IMR-90 (cell line): ENCODE measurements at places on chromosomes 2 and 18. TPM values are rescaled to one million over a fixed set of nuclear protein-coding genes. Genes with fewer than 3 reads are reported as not detected.

DNA sequence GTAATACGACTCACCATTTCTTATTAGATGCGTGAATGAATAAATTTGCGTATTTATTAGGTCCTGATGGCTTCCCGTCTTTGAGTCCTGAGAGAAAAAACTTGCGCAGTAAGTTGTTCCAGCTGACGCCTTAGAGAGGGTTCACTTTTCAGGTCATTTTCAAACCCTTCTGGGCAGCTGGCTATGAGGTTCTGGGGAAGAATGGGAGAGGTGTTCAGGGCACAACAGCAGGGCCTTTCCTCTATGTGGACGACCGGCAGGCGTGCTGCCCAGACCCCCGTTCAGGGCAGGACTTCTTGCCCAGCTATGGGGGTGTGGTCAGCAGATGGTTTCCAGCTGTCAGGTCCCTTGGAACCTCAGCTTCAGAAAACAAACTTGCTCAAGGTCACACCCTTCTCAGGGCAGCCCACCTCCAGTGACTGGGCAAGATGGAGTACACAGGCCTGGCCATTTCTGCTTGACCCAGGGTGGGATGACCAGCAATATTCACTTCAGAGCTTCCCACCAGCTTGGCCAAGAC, 61.1 kb upstream of the TNP1 start:
- H3K36me3 ChIP-seq = no peaks in the 10 kb centered on the region
- H3K4me3 ChIP-seq = no peak overlapping the region
- H3K27ac ChIP-seq = no peak overlapping the region
- H3K4me1 ChIP-seq = peaks cover 3% of the 10 kb centered on the region; the same call in 1 of the 2 replicates

GRCh38 chr2:200405599-200406298, 99.3 kb downstream of the SPATS2L start:
- H3K4me1 ChIP-seq = peaks cover 27% of the 10 kb centered on the region
- no peaks in the 10 kb centered on the region for H3K27me3 ChIP-seq
- H3K27ac ChIP-seq = peak overlapping the region; percentile 96

DNA sequence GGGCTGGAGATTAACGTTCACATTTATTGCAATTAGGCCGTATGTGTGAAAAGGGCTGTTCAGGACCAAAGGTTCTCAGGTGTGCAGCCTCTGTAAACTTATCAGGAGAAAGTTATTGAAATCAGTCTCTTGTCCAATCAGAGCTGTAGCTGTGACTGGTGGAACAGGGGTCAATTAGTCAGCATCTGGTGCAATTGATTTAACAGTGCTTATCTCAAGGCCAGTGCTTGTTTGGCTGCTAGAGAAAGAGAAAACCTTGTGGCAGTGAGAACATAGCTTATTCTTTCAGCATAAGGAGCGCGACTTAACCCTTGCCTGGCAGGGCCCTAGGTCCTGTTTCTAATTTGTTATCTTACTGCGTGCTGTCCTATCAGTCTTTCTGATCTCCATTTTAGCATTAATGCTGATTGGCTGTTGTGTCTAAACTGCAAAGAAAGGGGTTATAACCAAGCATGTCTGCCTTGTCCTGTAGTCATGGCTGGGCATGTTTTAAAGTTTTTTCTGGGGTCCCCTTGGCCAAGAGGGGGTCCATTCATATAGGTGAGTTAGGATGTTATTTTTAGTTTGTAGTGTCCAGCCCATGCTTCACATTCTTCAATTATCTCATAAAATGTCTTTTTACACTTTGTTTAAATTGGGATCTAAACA, 66.4 kb downstream of the CYB5A start:
- H3K36me3 ChIP-seq = no peaks in the 10 kb centered on the region
- DNase-seq = peak; percentile 22
- H3K27ac ChIP-seq = no peak overlapping the region
- H3K4me1 ChIP-seq = no peaks in the 10 kb centered on the region; the same call in 1 of the 2 replicates
- no peak overlapping the region for H3K4me3 ChIP-seq

DNA sequence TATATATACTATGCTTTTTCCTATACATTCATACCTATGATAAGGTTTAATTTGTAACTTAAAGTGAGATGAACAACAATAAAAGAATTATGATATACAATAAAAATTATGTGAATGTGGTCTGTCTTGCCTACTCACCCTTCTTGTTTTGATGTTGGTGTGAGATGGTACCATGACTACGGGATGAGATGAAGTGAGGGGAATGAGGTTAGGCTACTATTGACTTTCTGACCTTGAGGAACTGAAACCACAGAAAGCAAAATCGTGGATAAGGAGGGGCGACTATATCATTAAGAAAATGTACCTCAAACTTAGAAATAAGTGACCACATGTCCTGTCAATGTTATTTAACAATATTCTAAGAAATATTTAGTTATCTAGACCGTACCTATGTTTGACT, 103.9 kb upstream of the PPP1CB start:
- no peak overlapping the region for H3K4me3 ChIP-seq
- H3K4me1 ChIP-seq = peaks cover 13% of the 10 kb centered on the region
- no peaks in the 10 kb centered on the region for H3K36me3 ChIP-seq

The KCNE4 gene
- 6.6 and 8.3 TPM in 2 replicates for total RNA-seq

DNA sequence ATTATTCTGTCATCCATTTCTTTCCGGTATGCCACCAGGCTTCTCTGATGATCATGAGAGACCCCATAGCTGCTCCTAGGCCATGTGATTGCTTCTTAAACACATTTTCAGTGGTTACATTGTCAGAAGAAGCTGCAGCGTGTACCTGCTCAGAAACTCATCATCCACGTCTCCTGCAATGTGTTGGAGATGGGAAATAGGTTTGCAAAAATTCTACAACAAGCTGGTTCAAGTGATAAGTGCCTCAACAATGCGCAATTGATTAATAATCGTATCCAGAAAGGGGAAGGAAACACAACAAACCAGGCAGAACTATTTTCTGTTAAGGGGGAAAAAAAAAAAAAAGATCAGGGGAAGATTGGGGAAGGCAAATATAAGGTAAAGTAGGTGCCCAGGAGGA, 75.7 kb upstream of the THUMPD2 start:
- H3K4me1 ChIP-seq = peaks cover 3% of the 10 kb centered on the region; the same call in 1 of the 2 replicates
- DNase-seq = no peak
- H3K36me3 ChIP-seq = no peaks in the 10 kb centered on the region
- no peak overlapping the region for H3K27ac ChIP-seq

The SFT2D3 gene
- 2.5 and 3.9 TPM in 2 replicates for total RNA-seq

DNA sequence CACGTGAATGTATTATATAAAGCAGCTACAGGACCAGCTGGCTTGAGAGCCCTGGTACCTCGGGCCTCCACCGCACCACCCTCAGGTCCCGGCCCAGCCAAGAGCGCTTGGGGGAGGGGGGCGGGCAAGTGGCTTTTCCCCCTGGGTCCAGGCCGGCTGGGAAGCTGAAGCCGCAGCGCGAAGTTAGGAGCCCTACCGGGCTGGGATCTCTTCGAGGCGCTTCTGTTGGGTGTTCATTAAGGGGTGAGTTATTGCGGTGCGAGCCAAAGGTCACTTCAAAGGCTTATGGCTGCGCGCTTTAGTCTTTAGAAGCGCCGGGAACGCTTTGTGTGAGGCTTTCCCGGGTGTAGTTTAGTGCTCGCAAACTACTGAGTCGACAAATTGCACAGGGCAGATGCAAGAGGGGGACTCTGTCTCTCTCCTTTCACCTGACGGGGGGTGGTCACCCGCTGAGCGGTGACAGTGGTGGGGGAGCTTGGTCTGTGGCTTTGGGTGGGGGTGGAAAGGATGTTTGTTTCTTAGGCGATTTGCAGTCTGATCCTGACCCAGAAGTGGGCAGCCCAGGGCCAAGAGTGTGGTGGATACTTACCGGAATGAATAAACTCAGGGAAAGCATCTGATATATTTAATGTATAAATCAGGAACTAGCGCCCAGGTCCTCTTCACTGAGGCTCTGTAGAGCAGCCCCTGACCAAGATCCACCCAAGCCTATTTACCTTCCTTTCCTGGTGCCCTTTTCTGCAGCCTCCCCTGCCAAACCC, 6.0 kb downstream of the HOXD3 start:
- peaks cover 80% of the 10 kb centered on the region for H3K27me3 ChIP-seq
- no peaks in the 10 kb centered on the region for H3K4me1 ChIP-seq
- H3K36me3 ChIP-seq = no peaks in the 10 kb centered on the region
- no peak overlapping the region for H3K27ac ChIP-seq

DNA sequence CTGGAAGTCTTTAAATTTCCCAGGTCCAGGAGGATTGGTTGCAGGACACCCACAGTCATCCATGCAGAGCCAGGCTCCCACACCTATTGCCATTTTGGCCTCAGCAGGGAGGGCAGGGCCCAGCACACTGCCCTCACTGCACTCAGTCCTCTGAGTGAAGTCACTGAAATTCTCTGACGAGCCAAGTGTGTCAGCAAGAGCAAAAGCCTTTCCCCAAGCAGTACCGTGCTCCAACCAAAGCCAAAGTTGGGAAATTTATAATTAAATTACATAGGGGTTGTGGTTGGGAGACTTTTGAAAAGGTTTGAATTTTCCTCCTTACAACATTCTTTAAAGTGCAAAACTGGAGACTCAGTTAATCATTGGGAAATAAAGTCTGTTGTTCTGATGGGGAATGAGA, 98.5 kb upstream of the CD226 start:
- H3K4me3 ChIP-seq = no peak overlapping the region
- no peaks in the 10 kb centered on the region; the same call in 1 of the 2 replicates for H3K36me3 ChIP-seq
- H3K27ac ChIP-seq = peak overlapping the region; percentile 30
- H3K27me3 ChIP-seq = no peaks in the 10 kb centered on the region
- DNase-seq = no peak

The SERPINB11 gene
- total RNA-seq = 0.18 TPM in 1 of 2 replicates, not detected in the other

The FOXD4L1 gene
- total RNA-seq = not detected in 2 replicates

The NEUROD1 gene
- total RNA-seq = not detected in 2 replicates

GRCh38 chr2:54545702-54546450, 89.7 kb downstream of the SPTBN1 start:
- peak overlapping the region; percentile 25; the same call in 1 of the 2 replicates for H3K27ac ChIP-seq

GRCh38 chr2:202682274-202682673, 47.5 kb downstream of the FAM117B start:
- DNase-seq = no peak
- no peaks in the 10 kb centered on the region for H3K4me1 ChIP-seq
- H3K36me3 ChIP-seq = no peaks in the 10 kb centered on the region
- no peaks in the 10 kb centered on the region for H3K27me3 ChIP-seq
- no peak overlapping the region for H3K4me3 ChIP-seq

The CCNYL1 gene
- 5.4 and 6.7 TPM in 2 replicates for total RNA-seq

GRCh38 chr2:179966778-179967394, 40.2 kb downstream of the CWC22 start:
- H3K4me1 ChIP-seq = no peaks in the 10 kb centered on the region
- no peak overlapping the region for H3K27ac ChIP-seq
- no peak overlapping the region for H3K4me3 ChIP-seq
- DNase-seq = no peak

- no peak for DNase-seq
- H3K4me3 ChIP-seq = no peak overlapping the region
- H3K36me3 ChIP-seq = no peaks in the 10 kb centered on the region
- H3K27ac ChIP-seq = no peak overlapping the region
These were observed 266.4 kb upstream of the DLGAP1 start for GRCh38 chr18:4721545-4721944.

- H3K4me1 ChIP-seq = no peaks in the 10 kb centered on the region
- no peaks in the 10 kb centered on the region for H3K36me3 ChIP-seq
- no peak overlapping the region for H3K27ac ChIP-seq
- DNase-seq = no peak
- H3K27me3 ChIP-seq = no peaks in the 10 kb centered on the region
- no peak overlapping the region for H3K4me3 ChIP-seq
These were observed 44.0 kb downstream of the SGPP2 start for GRCh38 chr2:222468346-222468745.

DNA sequence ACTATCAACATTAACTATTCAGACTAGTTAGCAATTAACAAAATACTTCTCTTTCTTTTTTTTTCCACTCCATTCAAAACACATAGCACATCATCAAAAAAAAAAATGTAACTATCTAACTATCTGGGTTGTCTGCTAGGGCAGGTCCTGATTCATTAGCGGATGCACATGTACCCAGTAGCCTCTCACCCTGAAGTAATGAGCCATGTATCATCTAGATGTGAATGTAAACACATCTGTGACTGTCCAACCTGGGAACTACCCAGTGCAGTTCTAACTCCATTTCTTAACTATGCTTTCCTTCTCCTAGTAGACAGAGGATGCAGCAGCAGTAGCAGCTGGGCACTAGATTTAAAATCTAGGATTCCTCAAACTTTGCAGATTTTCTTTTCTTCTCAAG, 183.1 kb upstream of the PIK3C3 start:
- no peaks in the 10 kb centered on the region for H3K27me3 ChIP-seq
- H3K27ac ChIP-seq = no peak overlapping the region
- H3K36me3 ChIP-seq = no peaks in the 10 kb centered on the region
- no peak overlapping the region for H3K4me3 ChIP-seq
- no peaks in the 10 kb centered on the region for H3K4me1 ChIP-seq

GRCh38 chr18:31246460-31246859, 71.5 kb upstream of the DSG1 start:
- no peak for DNase-seq
- no peak overlapping the region for H3K27ac ChIP-seq
- H3K4me3 ChIP-seq = no peak overlapping the region
- no peaks in the 10 kb centered on the region for H3K27me3 ChIP-seq

The RNF125 gene
- under 0.01 TPM in 2 replicates for total RNA-seq

- H3K4me3 ChIP-seq = no peak overlapping the region
- H3K27ac ChIP-seq = no peak overlapping the region
- DNase-seq = no peak
- H3K27me3 ChIP-seq = no peaks in the 10 kb centered on the region
- no peaks in the 10 kb centered on the region for H3K4me1 ChIP-seq
These were observed 27.1 kb downstream of the CERS6 start for GRCh38 chr2:168482952-168483831.

The FIGN gene
- 0.56 and 0.90 TPM in 2 replicates for total RNA-seq

The ACTR1B gene
- total RNA-seq = 34.2 and 40.5 TPM in 2 replicates

GRCh38 chr2:27493948-27494283, 1.1 kb downstream of the FNDC4 start:
- DNase-seq = no peak
- peaks cover 2% of the 10 kb centered on the region; the same call in 1 of the 2 replicates for H3K27me3 ChIP-seq
- H3K27ac ChIP-seq = no peak overlapping the region
- 0 out of 2 replicates have a peak, but pooled peaks cover 3% of the 10 kb centered on the region for H3K36me3 ChIP-seq
- H3K4me1 ChIP-seq = peaks cover 5% of the 10 kb centered on the region

- H3K36me3 ChIP-seq = peaks cover 1% of the 10 kb centered on the region; the same call in 1 of the 2 replicates
- no peaks in the 10 kb centered on the region for H3K27me3 ChIP-seq
- peaks cover 13% of the 10 kb centered on the region for H3K4me1 ChIP-seq
- H3K4me3 ChIP-seq = peak overlapping the region; percentile 26; the same call in 1 of the 2 replicates
- DNase-seq = no peak
These were observed 390.9 kb downstream of the NBAS start for GRCh38 chr2:15170070-15170775.

The PSMA8 gene
- total RNA-seq = not detected in 2 replicates

The SGPP2 gene
- total RNA-seq = not detected in 2 replicates

- H3K36me3 ChIP-seq = no peaks in the 10 kb centered on the region
- peaks cover 4% of the 10 kb centered on the region for H3K4me1 ChIP-seq
- no peak overlapping the region for H3K4me3 ChIP-seq
- no peaks in the 10 kb centered on the region for H3K27me3 ChIP-seq
- peak; percentile 47 for DNase-seq
These were observed 209.5 kb downstream of the DYM start for GRCh38 chr18:49250816-49251388.

GRCh38 chr18:10354241-10354811, 100.1 kb upstream of the APCDD1 start:
- H3K27ac ChIP-seq = peak overlapping the region; percentile 34; the same call in 1 of the 2 replicates
- no peak overlapping the region for H3K4me3 ChIP-seq
- peak; percentile 7 for DNase-seq
- peaks cover 22% of the 10 kb centered on the region for H3K4me1 ChIP-seq
- H3K36me3 ChIP-seq = no peaks in the 10 kb centered on the region

- DNase-seq = peak; percentile 85
- H3K27me3 ChIP-seq = no peaks in the 10 kb centered on the region
- H3K4me3 ChIP-seq = no peak overlapping the region
These were observed 85.6 kb downstream of the EHD3 start for GRCh38 chr2:31319406-31320175.

GRCh38 chr2:118805064-118805690, 42.3 kb downstream of the EN1 start:
- no peak overlapping the region for H3K27ac ChIP-seq
- peaks cover 16% of the 10 kb centered on the region for H3K27me3 ChIP-seq
- no peak for DNase-seq
- H3K36me3 ChIP-seq = no peaks in the 10 kb centered on the region
